ENCODE measurements at places on chromosomes 2 and 18.

DNA sequence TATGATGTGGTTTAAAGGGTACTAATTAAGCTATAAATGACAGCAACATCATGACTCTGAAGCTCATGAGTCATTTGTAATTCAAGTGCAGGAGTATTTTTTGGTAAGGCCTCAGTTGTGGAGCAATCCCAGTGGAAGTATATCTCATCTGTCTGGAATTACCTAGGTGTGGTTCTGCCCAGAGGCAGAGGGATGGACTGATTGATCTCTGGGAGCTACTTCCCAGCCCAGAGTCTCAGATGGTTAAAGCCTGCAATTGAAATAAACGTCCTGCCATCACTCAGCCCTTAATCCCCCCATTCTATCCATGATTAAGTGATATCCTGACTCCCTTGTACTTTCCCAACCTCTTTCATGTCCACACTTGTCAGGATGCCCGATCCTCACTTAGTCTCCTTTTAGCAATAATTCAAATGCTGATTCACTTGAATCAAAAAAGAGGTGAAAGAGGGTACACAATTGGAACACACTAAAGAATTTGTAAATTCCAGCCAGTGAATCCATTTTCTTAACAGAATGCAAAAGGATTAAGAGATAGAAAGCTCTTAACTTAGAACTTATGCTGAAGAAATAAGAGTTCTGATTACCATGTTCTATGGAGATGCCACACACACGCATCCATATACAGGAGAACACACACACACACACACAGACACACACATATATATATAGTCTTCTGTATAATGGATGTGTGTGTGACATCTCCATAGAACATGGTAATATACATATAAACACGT lies 664.4 kb downstream of the NYAP2 start:
- no peak for DNase-seq

- peak; percentile 49 for DNase-seq
These were observed 631 bp downstream of the GYPC start for GRCh38 chr2:126656431-126657147.

DNA sequence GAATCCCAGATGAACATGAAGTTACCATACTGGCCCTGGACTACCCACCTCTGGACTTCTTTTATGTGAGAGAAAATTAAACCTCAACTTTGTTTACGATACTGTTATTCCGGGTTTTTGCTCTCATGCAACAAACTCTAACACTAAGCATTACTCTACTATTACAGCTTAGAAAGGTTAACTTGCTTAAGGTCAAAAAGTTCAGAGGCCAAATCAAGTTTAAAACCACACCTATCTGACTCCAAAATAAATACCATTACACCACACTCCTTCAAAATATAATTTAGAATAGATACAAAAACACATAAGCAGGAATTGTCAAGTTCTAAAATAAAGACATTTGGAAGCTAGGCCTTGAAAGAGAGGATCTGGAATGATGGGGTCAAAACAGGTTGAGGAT lies 75.0 kb downstream of the DTNB start:
- no peak for DNase-seq

DNA sequence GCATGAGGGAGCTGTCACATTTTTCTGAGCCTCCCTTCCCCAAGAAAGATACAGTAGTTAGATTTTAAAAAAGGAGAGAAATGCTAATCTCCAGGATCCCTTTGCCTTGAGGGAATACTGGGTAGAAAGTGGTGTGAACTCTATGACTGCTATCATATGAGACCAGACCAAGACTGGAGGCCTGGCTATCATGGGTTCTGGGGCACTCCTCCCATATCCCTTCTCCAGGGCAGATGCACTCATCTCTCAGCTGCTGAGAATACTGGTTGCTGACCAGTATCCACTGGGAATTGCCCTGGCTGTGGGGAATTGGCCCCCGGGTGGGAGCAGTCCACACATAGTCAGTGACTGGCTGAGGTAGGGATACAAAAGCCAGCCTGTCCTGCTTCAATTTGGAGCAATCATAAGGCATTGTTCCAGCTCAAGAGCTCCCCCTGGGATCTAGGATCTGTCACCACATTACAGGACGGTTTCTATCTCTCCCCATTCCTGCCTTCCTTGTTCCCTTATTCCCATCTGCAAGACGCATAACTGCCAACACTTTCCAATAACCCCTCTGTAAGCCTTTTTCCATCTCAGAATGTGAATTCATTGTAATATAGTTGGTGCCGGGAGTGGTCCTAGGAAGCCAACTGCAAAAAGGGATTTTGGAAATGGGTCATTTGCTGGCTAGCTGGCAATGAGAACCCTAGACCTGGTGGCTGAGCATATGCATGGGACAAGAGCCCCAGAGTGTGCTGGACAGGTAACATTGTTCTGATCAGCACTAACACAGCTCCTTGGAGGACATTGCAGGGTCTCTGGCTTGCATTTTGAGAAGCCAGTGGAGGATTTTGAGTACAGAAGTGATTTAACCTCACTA lies 35.4 kb upstream of the REEP1 start:
- DNase-seq: no peak

GRCh38 chr18:55232506-55232905 lies 273.2 kb upstream of the CCDC68 start:
- no peak for DNase-seq

All from stimulated activated CD4-positive, alpha-beta T cell treated with anti-CD3 and anti-CD28 coated beads, Interleukin-15, amount 100 ng/mL, for 1 hour (primary cell).